ENCODE measurements at places on chromosomes 1 and 21.

DNA sequence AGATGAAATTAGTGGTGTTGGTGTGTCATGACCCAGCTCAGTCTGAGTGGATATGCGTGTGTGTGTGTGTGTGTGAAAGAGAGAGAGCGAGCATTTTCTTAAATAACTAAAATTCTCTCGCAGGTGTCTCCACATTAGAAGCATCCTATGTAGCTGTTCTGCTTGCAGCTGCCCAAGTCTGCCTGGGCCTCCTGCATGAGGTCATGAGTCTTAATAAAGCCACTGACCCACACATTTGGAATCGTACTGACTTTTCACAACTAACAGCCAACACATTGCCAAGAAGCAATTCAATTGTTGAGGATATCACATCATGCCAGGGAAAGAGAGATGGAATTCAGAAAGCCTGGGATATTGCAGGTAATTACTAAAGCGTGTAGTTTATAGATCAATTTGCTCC, 238.2 kb upstream of the AJAP1 start:
- no peak for DNase-seq

GRCh38 chr1:168893359-168893801, 164.4 kb upstream of the DPT start:
- no peak for DNase-seq

DNA sequence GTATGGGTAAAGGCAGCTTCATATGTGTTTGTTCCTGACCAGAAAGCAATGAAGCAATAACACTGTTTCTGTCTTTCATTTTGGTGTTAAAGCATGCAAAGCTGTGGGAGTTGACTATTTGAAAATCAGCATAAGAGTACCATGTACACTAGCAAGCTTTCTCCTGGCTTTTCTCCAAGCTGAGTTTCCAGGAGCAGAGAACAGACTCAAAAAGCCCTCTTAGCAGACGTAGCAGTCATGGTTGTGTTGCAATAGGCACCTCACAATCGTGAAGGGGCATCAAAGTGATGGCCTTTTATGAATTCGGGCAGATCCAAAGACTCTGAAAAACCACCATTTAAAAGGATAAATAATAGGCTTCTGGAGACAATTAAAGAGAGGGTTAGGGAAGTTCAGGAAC, 159.7 kb downstream of the PTGER3 start:
- no peak for DNase-seq

DNA sequence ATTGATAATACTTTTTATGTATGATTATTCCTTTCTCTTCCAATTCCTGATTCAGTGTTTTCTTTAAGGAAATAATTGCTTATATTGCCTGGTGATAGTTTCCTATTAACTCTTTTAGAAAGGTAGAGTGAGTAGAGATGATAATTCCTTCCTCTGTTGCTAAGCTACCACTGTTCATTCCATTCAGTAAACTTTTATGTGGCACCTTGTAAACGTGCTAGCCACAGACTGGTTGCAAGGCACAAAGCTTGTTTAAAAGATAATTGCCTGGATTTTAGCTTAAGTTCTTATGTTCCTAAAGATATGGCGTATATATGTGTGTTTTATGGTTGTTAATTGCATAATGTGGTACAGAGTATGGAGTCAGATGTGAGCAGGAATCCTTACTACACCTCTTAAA, 3.2 kb downstream of the ZFYVE9 start:
- DNase-seq: no peak

DNA sequence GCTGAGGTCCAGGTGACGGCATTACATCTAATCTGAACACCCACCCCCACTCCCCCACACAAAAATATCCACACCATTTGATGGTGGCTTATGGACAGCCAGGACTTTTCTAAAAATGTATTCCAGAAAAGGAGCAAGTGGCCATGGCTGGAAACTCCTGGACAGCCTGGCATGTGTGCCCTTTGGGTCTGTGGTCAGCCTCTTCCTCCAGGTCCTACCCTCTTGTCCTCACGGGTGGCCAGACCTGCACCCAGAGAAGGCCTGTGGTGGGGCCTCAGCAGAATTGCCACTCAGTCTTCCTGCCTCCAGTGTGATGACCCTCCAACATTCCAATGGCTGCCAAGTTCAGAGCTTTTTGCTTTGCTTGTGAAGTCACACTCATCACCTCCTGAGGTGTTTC, 600.6 kb downstream of the AJAP1 start:
- no peak for DNase-seq

DNA sequence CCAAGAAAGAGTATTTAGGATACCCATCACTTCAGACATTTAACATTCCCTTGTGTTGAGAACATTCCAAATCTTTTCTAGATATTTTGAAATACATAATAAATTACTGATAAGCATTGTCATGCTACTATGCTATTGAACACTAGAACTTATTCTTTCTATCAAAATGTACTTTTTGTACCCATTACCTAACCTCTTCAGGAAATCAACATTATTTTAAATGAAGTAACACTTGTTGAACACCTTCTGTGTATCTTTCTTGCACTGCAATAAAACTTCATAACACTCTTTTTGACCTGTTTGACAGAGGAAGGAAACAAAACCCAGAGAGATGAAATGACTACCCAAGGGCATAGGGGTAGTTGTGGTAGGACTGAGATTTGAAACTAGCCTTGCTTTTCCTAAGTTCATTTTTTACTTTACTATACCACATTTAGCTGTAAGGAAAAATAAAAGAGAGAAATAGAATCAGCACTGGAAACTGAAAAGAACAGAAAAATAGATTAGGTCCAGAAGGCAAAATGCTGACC, 99.4 kb downstream of the UCHL5 start:
- no peak for DNase-seq

- DNase-seq: no peak
These were observed 116.9 kb upstream of the NGF start for GRCh38 chr1:115454837-115455511.

GRCh38 chr1:74429580-74429979, 82.8 kb downstream of the LRRC53 start:
- DNase-seq: no peak

- DNase-seq: peak; percentile 98
These were observed at the start of gene XKR8 for GRCh38 chr1:27959792-27960603. Gene XKR8 (plus strand): TSS chr1:27959973. CDS start chr1:27960070, 97 bp downstream.

DNA sequence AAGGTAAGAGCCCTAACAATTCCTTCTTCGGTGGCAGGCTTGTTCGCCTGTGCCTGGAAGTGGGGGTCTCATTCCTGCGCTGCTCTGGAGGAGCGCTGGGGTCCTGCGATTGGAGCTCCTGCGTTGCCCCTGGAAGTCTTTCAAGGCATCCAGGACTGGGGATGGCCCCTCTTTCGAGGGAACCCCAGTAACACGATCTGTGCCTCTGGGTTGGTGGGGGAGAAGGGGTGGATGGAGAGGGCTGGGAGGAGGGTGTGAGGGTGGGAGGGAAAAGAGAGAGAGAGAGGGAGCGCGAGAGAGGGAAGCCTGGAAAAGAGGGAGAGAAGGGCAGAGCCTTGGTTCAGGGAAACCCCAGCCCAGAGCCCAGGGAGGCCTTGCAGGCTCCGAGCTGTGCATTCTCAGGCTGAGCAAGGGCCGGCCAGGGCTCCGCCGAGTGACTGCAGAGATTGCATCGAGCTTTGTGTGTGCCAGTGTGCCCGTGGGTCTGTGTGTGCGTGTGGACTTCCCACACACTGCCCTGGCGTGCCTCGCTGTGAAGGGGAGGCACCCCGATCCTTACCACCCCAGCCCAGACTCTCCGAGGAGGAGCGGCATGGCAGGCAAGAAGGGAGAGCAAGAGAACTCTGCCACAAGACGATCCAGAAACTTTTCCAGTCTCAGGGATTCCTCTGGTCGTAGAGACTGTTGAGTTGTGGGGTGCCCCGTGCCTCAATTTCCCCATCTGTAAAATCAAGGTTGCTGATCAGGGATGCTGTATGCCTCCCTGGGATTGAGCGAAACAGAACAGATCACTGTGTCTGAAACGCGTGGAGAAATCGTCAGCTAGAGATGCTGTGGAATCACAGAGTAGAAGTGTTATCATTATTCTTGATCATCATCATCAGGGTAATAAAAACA, 619 bp downstream of the BCL9 start:
- DNase-seq: no peak

- peak; percentile 85 for DNase-seq
These were observed 90.5 kb downstream of the EDEM3 start for GRCh38 chr1:184664042-184664660.

DNA sequence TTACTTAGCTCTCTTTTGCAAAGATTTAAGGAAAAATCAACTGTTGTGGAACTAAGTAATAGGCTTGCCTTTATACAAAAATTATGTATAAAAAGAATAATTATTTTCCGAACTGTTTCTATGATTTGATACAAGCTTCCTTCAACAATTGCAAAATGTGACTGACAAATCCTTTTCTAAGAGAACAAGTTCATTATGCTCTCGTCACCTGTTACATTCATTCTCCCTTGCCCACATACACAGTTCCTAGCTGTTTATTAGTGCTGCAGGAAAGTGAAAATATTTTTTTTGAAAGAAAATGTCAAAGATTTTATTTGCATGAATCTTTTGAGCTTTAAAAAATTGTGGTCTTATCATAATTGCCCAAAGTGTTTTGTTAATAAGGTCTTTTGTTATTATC, 466.2 kb downstream of the USP25 start:
- DNase-seq: no peak

DNA sequence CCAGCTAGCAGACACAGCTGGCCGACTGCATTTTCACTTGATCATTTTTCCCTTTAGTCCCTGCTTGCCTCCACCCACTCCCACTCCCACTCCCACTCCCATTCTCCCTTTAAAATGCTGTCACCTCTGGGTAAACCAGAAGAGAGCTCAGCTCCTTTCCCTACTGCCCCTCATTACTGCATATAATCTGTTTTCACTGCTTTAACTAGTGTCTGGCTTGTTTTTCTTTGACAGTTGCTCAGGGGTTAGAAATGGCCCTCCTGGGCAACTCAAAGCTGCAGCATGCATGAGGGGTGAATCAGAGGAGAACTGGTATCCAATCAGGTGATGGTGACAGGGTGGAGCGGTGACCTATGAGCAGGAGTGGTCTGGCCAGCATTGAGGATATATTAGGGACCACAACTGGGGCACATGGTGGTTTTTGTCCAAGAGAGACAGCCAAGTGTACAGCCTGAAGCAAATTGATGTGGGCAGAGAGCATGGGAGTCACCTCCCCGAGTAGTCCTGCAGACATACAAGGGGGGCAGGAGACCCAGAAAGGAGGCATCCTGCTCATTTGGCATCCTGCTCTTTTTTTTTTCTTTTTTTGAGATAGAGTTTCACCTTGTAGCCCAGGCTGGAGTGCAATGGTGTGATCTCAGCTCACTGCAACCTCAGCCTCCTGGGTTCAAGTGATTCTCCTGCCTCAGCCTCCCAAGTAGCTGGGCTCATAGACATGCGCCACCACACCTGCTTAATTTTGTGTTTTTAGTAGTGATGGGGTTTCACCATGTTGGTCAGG, 42.6 kb upstream of the SRSF10 start:
- DNase-seq: no peak

DNA sequence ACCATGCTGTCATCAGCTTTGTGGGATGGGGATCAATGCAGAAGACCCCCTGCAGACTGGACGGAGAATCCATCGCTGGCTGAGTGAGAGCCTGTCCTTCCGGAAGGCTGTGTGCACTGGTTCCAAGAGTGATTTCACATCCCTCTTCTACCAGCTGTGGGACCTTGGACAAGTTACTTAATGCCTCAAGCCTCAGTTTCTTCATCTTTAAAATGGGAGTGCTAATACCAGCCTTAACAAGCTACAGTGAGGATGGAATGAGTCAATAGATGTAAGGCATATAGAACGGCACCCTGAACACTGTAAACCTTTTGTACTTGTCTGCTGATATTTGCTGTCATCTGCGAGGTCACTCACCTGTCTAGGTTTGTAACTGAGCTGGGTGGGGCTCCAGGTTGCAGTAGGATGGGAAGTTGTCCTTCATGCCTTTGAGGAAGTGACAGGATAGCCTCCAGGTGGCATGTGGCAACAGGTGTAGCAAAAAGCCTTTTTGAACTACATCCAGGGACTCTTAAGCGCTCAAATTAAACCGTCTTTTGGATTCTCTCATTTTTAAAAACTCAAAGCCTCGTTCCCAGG, 27.5 kb downstream of the TMEM51 start:
- no peak for DNase-seq

GRCh38 chr1:217040711-217041455, 317.7 kb upstream of the ESRRG start:
- DNase-seq: no peak

DNA sequence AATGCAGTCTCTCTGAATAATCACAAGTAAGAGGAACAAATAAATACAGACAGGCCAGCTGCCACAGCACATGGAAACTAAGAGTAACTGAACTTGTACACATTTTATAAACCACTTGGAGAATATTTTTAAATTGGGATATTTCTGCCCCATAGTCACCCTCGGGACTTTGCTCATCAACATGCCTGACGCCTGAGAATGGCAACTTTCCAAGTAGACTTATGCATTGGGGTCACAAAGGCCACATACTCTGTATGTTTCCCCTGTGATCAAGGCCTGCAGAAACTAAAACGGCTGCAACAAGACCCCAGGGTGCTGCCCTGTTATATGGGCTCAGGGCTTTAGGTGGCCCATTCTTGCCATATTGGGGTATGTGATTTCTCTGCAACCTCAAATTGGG, 38.3 kb upstream of the GJA5 start:
- no peak for DNase-seq

GRCh38 chr1:31978843-31979400, 34.7 kb upstream of the KHDRBS1 start:
- DNase-seq: no peak

GRCh38 chr1:4109628-4109940, 209.5 kb upstream of the C1orf174 start:
- DNase-seq: no peak

DNA sequence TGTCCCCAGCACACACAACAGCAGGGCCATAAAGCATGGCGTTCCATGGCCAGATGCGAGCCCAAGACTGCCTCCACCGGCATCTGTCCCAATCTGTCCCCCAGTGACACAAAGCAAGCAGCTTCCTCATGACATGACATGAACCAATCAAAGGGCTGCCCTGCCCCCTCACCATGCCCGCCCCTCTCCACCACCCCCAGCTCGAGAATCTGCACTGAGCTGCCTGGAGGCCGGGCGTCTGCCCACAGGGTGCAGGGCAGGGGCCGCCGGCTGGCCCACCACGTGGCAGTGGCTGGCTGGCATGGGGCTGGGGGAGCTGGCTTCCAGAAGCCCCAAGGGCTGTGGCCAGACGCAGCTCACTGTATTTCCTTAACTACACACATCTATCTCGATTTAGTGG, 27.8 kb downstream of the WNT9A start:
- DNase-seq: no peak

GRCh38 chr1:112297536-112297935, 98.5 kb upstream of the CTTNBP2NL start:
- no peak for DNase-seq

Data from GM13976 (cell line).